NAMALWA (cell line): ENCODE measurements at places on chromosomes 1 and 21.

DNA sequence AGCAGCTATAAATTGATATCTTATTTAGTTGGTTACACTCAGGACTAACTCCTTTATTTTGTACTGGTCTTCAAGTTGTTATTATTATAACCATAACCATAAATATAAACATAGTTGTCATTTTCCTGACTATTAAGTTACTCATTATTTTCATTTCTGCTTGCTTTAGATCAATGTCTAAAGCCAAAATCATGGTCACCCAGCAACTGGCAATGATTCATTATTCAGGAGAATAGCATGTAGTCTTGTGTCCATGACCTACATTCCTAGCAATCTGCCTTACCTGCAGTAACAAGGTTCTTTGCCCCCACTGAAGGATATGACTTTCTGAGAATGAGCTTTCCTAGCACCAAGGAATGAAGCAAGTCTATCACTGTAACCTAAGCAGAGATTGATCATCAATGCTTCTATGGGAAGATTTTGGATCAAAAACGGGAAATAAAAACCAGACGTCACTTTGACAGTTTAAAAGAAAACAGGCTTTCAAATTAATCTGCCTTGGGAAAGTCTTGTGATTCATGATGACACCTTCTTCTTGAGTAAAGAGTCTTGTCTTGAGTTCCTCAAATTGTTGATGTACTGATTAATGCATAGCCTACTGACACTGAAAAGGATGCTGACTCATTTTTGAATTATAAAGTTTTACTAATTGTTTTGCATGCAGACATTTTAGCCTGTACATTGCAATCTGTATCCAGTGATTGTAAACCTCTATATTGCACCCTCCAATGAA, 203.3 kb upstream of the IVNS1ABP start:
- DNase-seq = no peak

- no peak for DNase-seq
Measured at GRCh38 chr1:206687915-206688442, 3.3 kb downstream of the MAPKAPK2 start.

DNA sequence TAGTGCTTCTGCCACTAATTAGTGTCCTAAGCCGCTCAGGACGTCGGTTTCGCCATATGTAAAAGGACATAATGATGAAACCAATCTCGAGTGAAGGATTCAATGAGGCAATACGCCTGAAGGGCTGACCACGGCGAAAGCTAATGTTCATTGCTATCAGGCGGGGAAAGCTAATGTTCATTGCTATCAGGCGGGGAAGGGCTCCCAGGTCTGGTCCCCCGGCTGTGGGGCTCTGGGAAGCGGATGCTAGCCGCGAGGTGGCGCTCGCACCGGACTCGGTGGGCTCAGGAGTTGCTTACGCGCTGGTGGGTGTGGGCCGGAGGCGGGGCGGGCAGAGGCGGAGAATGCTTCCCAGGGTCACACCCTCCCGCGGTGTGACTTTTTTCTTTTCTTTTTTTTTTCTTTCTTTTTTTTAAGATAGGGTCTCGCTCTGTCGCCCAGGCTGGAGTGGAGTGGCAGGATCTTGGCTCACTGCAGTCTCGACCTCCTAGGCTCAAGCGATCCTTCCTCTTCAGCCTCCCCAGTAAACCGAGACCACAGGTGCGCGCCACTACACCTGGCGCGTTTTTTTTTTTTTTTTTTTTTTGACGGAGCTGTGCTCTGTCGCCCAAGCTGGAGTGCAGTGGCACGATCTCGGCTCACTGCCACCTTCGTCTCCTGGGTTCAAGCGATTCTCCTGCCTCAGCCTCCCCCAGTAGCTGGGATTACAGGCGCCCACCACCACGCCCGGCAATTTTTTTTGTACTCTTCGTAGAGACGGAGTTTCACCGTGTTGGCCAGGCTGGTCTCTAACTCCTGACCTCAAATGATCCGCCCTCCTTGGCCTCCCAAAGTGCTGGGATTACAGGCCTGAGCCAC, 1.1 kb upstream of the PEAR1 start:
- DNase-seq = peak; percentile 95

DNA sequence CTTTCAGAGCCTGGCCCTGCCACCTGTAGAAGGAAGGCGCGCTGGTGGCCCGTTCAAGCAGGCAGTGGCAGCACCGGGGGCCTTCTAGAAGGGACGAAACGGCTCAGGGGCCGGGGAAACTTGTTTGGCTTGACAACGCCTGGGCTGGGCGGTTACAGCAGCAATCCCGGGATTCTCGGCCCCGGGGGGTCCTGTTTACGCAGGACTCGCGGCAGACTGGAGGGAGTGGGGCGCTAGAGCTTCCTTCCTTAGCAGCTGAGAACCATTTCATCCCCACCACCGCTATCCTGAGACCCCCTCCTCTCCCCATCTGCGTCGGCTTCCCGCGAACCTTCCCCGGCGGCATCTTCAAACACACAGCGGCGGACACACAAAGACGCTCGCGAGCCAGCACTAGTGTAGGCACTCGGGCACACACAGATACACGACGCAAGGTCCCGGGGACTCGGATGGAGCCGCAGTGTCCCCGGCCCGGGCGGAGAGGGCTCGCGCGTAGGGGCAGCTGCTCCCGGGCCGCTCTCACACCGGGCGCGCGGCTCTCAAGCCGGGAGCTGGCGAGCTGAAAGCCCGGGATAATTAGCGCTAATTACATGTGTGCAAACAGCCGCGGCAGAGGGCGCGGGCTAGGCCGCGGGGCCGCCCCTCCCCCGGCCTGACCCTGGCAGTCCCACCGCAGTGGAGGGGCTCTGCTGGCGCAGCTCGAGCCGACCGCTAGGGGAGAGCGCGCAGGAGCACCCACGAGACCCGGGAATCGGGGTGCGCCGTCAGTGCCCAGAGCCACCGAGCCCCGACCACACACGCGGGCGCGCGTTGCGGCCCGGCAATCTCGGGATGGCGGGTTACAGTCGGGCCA, 271.4 kb downstream of the FOXD2 start:
- DNase-seq = no peak

GRCh38 chr1:228430243-228430642, 13.6 kb upstream of the TRIM17 start:
- no peak for DNase-seq

GRCh38 chr1:201898992-201899391, 10.3 kb downstream of the SHISA4 start:
- no peak for DNase-seq

GRCh38 chr1:183164340-183164739, 21.7 kb upstream of the LAMC2 start:
- DNase-seq = no peak

DNA sequence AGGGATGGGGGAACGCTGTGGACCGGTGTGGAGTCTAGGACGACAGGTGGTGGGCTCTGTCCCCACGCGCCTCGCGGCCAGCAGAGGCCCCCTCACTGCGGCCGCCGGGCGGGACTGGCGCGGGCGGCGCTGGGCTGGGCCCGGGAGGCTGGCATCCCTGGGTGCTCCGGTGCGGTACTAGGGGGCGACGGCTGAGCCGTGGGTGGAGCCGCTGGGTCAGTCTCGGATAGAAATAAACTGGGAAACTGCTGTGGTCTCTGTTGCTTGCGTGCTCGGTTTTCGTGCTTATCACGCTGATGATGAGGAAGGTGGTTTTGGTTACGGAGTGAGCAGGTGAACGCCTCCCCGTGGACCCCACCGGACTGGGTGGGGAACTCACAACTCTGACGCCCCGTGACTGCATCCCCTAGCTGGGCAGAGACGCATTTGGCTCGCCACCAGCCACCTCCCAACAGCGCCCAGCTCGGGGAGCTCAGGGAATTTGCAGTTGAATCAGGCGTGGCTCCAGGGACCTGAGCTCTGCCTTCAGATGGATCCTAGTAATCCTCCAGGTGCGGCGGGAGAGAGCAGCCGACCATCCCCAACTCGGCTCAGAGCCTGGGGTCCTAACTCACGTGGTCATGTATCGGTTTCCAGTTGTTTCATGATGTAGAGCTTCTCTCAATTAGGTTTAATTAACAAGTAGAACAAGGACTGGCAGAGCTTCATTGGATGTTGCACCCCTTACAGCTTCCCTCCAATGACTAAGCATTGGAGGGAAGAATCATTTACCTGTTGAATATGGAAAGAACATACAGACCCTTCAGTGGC, 32.1 kb downstream of the HSD17B7 start:
- DNase-seq = no peak

- no peak for DNase-seq
Measured at GRCh38 chr1:10823000-10823401, 26.6 kb upstream of the CASZ1 start.

GRCh38 chr1:37809942-37810341, 1.9 kb upstream of the YRDC start:
- no peak for DNase-seq

DNA sequence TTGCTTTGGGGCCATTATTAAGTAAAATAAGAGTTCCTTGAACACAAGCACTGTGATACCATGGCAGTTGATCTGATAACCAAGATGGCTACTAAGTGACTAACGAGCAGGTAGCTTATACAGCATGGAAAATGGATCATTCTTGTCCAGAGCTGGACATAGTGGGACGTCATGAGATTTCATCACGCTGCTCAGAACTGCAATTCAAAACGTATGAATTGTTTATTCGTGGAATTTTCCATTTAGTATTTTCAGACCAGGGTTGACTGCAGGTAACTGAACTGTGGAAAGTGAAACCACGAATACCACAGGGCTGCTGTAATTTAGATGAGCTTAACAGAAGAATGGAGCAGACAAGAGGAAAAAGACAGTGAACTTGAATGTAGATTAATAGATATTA, 38.9 kb downstream of the CCDC18 start:
- DNase-seq = peak; percentile 74

- no peak for DNase-seq
Measured at GRCh38 chr1:17350928-17351446, 21.0 kb upstream of the PADI6 start.

DNA sequence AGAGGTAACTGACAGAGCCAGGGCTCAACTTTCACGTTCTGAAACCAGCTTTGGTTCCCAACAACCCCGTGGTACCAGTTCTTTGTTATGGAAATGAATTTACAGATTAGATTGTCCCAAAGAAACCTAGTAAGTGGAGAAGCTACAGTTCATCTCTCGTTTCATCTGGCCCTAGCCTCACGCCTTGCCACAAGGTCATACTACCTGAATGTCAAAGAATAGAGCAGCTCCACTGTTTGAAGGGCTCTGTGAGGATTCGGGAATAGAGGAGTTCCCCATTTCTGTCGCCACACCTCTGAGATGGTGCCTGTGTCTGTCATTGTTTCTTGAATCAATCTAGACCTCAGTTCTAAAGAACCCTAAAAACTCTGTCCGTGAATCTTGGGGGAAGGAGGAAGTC, 15.0 kb upstream of the CDC42 start:
- no peak for DNase-seq

GRCh38 chr1:44016890-44017400, 14.3 kb downstream of the SLC6A9 start:
- no peak for DNase-seq

- no peak for DNase-seq
Measured at GRCh38 chr21:37548521-37548981, 182.0 kb downstream of the DYRK1A start.

- no peak for DNase-seq
Measured at GRCh38 chr1:85615586-85616363, 35.2 kb downstream of the CCN1 start.

- peak; percentile 31 for DNase-seq
Measured at GRCh38 chr1:105608713-105609112, 1447.8 kb upstream of the PRMT6 start.

GRCh38 chr1:209051570-209051969, 531.9 kb upstream of the CAMK1G start:
- DNase-seq = no peak

DNA sequence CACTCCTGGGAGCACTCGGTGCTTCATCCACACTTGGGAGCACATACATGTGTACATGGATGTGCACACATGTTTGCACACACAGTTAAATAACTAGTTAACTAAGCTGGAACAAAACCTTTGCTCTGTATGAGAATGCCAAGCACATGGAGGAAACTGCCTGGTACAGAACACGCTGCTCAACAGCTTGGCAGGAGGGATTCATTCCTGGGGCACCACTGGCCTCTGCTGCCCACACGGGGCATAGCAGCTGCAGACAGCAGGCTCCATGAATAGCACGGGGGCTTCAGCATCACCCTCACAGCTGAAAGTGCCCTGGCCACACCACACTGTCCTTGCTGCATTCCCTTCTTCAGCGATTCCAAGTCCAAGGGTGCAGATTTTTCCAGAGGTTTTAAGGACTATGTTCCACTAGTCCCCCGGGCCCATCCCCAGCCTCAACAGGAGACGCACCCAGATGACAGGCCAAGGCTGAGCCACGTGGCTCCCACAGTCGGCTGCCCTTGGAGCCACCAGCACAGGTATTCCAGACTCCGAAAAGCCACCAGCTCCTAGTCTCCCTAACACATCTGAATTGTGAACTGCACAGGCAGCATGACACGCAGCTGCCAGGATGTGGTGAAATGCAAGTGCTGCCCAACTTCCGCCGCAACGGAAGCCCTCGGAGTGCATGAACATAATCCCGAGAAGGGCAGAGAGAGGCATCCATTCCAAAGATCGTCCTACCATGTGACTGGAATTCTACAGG, 16.9 kb downstream of the NPHP4 start:
- DNase-seq = peak; percentile 63

GRCh38 chr1:28239004-28239403, 3.1 kb downstream of the ATP5IF1 start:
- DNase-seq = no peak

GRCh38 chr1:93574991-93575390, 106.6 kb downstream of the BCAR3 start:
- DNase-seq = no peak

DNA sequence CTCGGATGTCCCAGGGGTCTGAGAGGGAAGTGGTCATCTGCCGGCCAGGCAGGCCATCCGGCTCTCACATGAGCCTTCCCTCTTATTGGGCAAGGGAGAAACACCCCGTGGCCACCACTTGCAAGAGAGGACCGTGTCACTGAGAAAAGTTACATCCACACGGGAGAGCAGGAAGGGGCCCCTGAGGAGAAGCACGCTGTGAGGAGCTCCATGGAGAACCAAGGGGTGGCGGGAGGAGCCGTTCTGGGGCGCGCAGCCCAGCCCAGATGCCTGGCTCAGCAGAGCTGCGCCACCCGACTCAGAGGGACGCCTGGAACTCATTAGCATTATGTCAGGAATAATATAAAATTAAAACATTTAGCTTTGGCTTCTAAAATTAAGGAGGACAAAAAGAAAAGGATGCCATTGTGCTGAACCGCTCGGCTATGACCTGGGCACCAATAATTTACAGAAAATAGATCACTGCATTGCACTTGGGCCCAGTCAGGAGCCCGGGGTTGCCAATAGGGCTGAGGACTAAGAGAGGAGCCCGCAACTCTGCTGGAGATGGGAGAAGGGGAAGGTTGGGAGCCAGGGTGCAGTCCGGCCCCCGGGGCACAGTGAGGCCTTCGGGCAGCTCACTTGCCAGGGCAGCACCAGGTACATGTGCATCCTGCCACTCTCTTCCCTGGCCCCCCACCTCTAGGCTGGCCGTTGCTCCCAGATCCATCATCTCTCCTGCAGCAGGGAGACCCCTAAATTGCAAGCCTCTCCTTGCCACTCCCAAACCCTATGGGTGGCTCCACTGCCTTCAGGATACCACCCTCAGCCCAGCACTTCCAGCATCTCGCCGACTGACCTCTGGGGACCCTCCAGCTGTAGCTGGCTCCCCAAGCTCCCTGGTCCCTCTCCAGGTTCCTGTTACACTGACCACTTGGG, 84.8 kb downstream of the DMRTB1 start:
- no peak for DNase-seq
